ENCODE measurements at places on chromosomes 5 and 9. TPM values are rescaled to one million over a fixed set of nuclear protein-coding genes. Genes with fewer than 3 reads are reported as not detected.

DNA sequence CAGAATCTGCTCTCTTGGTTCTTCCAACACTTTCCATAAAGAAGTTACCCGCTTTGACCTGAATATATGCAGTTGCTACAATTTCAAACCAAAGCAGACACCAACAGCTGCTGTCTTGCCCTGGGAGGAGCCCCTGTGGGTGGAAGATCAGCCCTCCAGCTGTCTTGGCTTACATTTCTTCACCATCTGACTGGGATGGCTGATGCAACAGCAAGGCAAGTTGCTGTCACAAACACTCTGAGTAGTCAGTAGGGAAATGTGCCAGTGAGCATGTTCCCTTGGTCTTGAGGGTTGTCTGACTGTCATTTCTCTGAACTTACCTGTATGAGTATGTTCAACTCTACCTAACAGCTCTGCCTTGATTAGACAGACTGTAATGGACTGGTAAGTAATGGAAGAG is 152.9 kb downstream of the SGCD start:
- no peak for DNase-seq

- no peak for DNase-seq
These were observed 97.1 kb upstream of the TAF11L2 start for GRCh38 chr5:17400724-17401469.

GRCh38 chr5:171597946-171598640 is 178.6 kb downstream of the FGF18 start:
- no peak for DNase-seq

The PCDHA13 gene
- total RNA-seq = 0.10 TPM
